ENCODE measurements at places on chromosomes 11 and 22.

DNA sequence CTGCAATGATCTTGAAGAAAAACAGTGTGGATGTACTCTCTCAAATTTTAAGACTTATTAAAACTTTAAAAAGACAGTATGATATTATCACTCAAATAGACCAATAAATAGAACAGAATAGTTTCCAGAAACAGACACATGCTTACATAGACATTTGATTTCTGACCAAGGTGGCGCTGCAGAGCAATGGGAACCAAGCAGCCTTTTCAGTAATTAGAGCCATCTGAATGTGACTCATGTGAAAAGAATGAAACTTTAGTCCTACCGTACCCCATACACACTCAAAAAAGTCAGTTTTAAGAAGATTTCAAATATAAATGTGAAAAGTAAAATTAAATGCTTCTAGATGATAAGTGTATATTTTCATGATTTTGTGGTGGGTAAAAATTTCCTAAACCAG lies 74.2 kb upstream of the MS4A8 start:
- no peak for DNase-seq

GRCh38 chr11:1875093-1875850 lies 16.4 kb downstream of the PRR33 start:
- no peak for DNase-seq

DNA sequence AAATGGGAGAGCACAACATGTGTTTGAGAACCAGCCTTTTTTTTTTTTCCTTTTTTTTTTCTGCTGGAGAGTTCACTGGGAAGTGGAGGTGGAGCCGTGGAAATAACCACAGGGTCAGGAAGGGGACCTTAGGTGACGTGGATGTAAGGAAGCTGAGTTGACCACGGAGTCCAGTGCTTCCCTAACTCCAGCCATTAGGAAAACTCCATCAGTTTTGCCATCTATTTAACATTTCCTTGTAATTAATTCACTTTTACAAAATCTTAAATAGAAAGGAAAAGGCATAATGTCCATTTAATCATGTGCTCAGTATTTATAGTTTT lies 2.0 kb upstream of the CDK2AP2 start:
- no peak for DNase-seq

- no peak for DNase-seq
Observed at GRCh38 chr22:32185821-32186220, 19.1 kb downstream of the RFPL2 start.
